ENCODE measurements at places on chromosomes 16 and 17. TPM values are rescaled to one million over a fixed set of nuclear protein-coding genes. Genes with fewer than 3 reads are reported as not detected.
A peak's percentile ranks its signal among the peaks of the same experiment; 100 is the strongest.

DNA sequence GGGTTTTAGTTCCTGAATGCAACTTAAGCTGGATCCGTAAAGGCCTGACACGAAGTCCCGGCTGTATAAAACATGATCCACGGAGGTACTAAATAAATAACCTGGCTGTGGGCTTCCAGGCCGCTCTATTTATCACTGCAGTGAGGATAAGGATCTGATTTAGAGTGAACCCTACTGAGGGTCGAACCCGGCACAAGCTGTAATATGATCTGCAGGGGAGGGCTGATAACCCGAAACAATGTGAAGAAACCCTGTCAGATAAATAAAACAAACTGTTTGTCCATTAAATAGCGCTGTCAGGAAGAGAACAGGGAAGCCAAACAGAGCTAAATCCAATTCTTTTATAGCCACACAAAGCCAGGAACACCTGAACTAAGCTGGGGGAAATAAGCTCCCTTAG is 375.6 kb upstream of the SALL1 start:
- no peak for DNase-seq

GRCh38 chr16:28549301-28549899 is 4.3 kb upstream of the SGF29 start:
- DNase-seq, result peak; percentile 18

DNA sequence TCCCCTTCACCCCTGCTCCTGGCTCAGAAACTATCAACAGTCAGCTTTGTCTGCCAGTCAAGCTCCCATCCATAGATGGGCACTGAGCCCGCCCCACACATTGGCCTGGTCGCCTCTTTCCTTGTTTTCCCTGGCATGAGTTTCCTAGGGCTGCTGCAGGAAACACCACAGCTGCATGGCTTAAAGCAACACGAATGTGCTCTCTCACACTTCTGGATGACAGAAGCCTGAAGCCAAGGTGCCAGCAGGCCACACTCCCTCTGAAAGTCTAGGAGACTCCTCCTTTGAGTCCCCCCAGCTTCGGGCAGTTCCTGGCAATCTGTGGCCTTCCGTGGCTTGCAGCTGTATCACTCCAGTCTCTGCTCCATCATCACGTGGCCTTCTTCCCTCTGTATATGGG is 69.9 kb downstream of the TBC1D16 start:
- no peak for DNase-seq

CCL13 gene
- total RNA-seq, result not detected

LRRC37A gene
- total RNA-seq, result 1.7 TPM

- no peak for DNase-seq
These were observed 10.7 kb downstream of the SCGB1C2 start for GRCh38 chr17:147796-148740.

HOXB4 gene
- total RNA-seq, result 2.0 TPM

DNA sequence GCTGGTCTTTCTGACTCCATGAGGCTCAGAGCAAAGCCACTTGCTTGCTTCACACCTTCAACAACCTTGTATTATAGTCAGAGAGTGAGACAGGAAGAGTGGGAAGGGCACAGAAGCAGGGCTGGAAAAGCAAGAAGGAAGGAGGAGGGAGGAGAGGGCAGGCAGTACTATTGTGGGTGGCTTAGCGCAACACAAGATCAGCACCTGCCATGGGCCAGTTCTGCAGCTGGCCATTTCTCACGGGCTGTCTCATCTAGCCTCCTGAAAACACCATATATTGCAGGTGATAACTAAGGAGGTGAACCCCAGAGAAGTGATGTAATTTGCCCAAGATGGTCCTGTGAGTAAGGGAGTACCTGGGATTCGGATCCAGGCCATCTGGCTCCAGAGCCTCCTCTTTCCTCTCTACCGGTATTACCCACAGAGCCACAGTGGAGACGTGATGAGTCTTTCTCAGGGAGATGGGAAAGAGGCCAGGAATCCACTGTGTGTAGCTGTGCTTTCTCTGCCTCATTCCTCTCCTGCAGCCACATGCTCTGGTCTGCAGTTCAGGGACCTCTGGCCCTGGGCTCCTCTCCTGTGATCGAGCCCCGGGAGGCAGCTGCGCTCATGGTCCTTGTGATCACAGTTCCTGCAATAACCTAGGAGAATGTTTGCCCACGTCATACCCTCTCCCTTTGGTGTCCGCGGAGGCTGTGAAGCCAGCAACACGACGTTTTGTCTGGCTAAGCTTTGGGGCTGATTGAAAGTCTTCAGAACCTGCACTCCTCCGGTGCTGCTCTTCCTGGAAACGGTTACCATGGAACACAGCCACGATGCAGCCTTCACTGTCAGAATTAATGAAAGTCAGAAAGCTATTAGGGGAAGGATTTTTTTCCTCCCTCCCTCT is 178.1 kb upstream of the CCL2 start:
- DNase-seq, result no peak

KRTAP2-1 gene
- total RNA-seq, result not detected

GRCh38 chr16:28587386-28587785 is 9.5 kb downstream of the SULT1A2 start:
- DNase-seq, result no peak

- no peak for DNase-seq
These were observed 43.9 kb upstream of the AQP8 start for GRCh38 chr16:25172831-25173230.

BAIAP3 gene
- total RNA-seq, result 0.68 TPM

- peak; percentile 10 for DNase-seq
These were observed 104.4 kb downstream of the MYO1D start for GRCh38 chr17:32772453-32773025.

DNA sequence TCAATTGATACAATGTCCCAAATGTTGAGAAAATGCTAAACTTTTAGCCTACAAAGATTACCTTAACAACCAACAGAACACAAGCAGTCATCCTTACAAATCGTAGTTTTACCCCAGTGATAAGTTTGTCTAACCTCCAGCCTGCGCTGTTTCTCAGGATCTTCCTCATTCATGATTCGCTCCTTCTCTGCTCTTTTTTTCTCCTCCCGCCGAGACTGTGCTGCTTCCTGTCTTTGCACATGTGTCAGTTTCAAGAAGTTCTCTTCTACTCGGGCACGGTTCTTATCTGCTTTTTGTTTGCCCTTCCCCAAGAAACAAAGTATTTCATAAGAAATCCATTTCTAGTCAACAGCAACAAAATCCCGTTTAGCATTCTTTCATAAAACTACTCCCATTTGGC is 10.2 kb upstream of the STRADA start:
- DNase-seq, result peak; percentile 43

All from activated CD8-positive, alpha-beta T cell treated with anti-CD3 and anti-CD28 coated beads for 36 hours (primary cell).